ENCODE measurements at places on chromosomes 4 and X. TPM values are rescaled to one million over a fixed set of nuclear protein-coding genes. Genes with fewer than 3 reads are reported as not detected.

Gene GAB3
- total RNA-seq: 10.4 TPM

Gene PAGE3
- total RNA-seq: not detected

Gene WAS
- total RNA-seq: 0.20 TPM

Gene MAGEB10
- total RNA-seq: not detected

Gene OTUD6A
- not detected for total RNA-seq
